HCT116 (cell line): ENCODE measurements at places on chromosomes 12 and 14. TPM values are rescaled to one million over a fixed set of nuclear protein-coding genes. Genes with fewer than 3 reads are reported as not detected.

The MAX gene
- 72.6 TPM for total RNA-seq

The SLCO1B1 gene
- 0.32 TPM for total RNA-seq

The CLEC2A gene
- not detected for total RNA-seq

The GLT1D1 gene
- not detected for total RNA-seq

The NRXN3 gene
- total RNA-seq, result not detected

The ASCL1 gene
- not detected for total RNA-seq

The TCL1B gene
- not detected for total RNA-seq

The RNASE12 gene
- total RNA-seq, result not detected

The AQP6 gene
- not detected for total RNA-seq

The AICDA gene
- total RNA-seq, result not detected

The SERPINA9 gene
- not detected for total RNA-seq

The TMEM132C gene
- not detected for total RNA-seq

The DERA gene
- total RNA-seq, result 32.6 TPM

The NUBPL gene
- total RNA-seq, result 11.3 TPM

The STYX gene
- total RNA-seq, result 16.3 TPM

The STAC3 gene
- 2.5 TPM for total RNA-seq
